Activated T-cell treated with anti-CD3 and anti-CD28 coated beads, Interleukin-2, amount 50 U/mL, for 72 hours (primary cell): ENCODE measurements at places on chromosomes 12 and 14.
A peak's percentile ranks its signal among the peaks of the same experiment; 100 is the strongest.

- H3K27me3 ChIP-seq, result no peaks in the 10 kb centered on the region
- DNase-seq, result no peak
- no peaks in the 10 kb centered on the region for H3K4me1 ChIP-seq
- no peak overlapping the region for H3K4me3 ChIP-seq
- peaks cover 3% of the 10 kb centered on the region for H3K36me3 ChIP-seq
Measured at GRCh38 chr14:43418324-43418723, 1088.8 kb downstream of the FSCB start.

DNA sequence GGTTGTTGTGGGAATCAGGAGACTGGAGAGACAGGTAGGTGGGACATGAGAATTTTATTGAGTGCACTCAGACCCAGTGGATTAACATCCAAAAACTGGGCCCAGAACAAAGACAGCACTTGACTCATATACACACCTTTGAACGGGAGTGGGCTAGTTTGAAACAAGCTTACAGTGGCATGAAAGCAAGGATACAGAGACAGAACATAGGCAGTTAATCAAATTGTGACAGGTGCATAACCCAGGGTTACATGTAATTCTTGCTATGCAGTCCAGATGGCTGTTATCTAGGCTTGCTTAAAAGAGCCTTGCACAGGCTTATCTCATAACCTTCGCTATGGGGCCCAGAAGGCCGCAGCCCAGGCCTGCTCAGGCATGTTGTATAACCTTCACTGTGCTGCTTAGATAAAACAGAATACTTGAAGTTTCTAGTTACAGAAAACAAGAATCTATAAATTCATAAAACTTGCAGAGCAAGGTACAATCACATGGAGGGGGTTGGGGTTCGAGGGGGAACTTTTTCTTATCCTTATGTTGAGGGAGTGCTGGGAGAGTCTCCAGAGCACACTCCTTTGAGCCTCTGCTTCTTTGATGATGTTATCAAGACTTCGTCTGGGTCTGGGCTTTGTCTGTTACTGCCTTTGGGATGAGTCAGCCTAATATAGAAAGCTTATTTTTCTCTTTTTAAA, 81.7 kb downstream of the TNFAIP2 start:
- H3K4me1 ChIP-seq, result no peaks in the 10 kb centered on the region
- H3K4me3 ChIP-seq, result no peak overlapping the region
- no peak for DNase-seq

GRCh38 chr14:102940729-102941362, 18.4 kb downstream of the AMN start:
- H3K27me3 ChIP-seq, result no peaks in the 10 kb centered on the region
- no peak overlapping the region for H3K27ac ChIP-seq
- DNase-seq, result no peak
- H3K4me3 ChIP-seq, result no peak overlapping the region
- no peaks in the 10 kb centered on the region for H3K4me1 ChIP-seq
- H3K36me3 ChIP-seq, result no peaks in the 10 kb centered on the region

DNA sequence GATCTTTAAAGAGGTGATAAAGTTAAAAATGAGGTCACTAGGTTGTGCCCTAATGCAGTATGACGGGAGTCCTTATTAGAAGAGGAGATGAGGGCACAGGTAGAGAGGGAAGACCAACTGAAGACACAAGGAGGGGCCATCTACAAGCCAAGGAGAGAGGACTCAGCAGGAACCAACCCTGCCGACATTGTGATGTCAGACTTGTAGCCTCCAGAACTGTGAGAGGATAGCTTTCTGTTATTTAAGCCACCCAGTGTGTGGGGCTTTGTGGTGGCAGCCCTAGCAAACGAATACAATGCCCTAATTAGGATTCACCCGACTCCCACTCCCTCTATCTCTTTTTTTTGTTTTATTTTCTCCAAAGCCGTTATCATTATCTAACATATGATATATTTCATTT, 7.9 kb upstream of the IL26 start:
- H3K27me3 ChIP-seq, result peaks cover 12% of the 10 kb centered on the region
- H3K4me3 ChIP-seq, result no peak overlapping the region
- peaks cover 2% of the 10 kb centered on the region for H3K36me3 ChIP-seq
- H3K4me1 ChIP-seq, result peaks cover 45% of the 10 kb centered on the region
- no peak for DNase-seq
- no peak overlapping the region for H3K27ac ChIP-seq

DNA sequence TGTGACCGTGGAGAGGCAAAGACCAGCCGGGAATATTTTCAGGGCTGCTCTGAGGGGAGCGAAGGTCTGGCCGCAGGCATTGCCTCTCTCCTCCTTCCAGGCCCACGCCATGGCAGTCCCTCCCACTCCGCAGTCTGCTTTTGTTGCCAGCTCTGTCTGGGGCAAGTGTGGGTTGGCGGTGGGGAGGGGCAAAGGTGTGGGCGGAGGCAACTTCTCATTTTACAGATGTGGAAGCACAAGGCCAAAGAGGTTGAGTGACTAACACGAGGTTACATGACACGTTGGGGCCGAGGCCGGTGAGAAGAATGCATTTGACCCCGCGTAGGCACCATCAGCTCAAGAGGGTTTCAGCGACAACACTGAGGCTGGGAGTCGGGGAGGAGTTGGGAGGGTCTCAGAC, 6.1 kb upstream of the FAIM2 start:
- no peaks in the 10 kb centered on the region for H3K4me1 ChIP-seq
- peaks cover 19% of the 10 kb centered on the region for H3K27me3 ChIP-seq
- peak; percentile 10 for DNase-seq
- no peak overlapping the region for H3K4me3 ChIP-seq
- no peak overlapping the region for H3K27ac ChIP-seq
- no peaks in the 10 kb centered on the region for H3K36me3 ChIP-seq

DNA sequence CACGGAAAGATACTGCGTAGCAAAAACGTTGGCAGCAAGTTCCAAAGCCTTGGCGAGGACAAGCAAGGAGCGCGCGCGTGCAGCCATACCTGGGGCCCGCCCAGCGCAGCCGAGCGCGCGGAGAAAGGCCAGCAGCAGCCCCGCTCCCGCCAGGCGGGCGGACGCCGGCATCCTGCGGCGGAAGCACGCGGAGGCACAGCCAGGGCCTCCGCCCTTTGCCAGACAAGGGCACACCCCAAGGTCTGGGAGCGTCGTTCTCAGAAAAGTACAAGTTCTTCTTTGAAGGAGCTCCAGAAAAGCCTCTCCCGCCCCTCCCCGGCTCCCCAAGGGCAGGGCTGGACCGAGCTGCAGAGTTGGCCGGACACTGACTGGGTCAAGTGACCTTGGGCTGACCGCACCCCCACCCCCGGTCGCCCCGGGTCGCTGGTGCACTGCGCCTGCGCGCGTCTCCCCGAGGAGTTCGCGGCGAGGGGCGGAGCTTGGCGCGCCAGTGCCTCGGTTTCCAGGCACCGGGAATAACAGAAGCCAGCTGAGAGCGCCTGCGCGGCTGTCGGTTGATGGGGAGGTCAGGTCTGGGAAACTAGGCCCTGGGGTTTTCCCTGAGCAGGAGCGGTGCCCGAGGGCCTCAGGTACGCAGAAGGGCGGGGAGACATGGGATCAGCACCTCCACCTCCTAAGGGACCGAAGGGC, at the start of gene ZC2HC1C:
Gene ZC2HC1C, plus strand, starts transcription at position 521 of the 690 bp plus-strand sequence. CDS start 933 bp downstream, outside the sequence.
- no peaks in the 10 kb centered on the region for H3K36me3 ChIP-seq
- H3K27ac ChIP-seq, result no peak within 1 kb of the TSS
- peak; percentile 78 for DNase-seq
- no peaks in the 10 kb centered on the region for H3K27me3 ChIP-seq
- peaks cover 2% of the 10 kb centered on the region for H3K4me1 ChIP-seq

DNA sequence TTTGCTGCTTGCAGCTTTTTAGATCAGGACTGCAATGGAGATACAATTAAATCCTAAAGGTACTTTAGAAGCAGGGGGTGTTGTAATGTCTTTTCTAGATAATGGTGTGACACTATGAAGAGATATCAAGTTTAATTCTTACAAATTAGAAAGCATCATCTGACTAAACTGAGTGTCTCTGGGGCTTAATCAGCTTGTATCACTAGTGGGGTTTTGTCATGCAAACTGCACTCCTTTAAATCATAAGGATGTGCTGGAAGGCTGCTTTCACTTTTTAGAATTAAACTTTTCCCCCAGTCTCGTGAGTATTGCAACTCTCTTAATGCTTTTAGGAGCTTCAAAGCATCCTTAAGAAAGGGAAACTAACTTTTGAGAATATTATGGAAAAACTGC, 218.6 kb downstream of the ESR2 start:
- H3K4me1 ChIP-seq, result peaks cover 8% of the 10 kb centered on the region
- H3K36me3 ChIP-seq, result no peaks in the 10 kb centered on the region
- no peak for DNase-seq
- peak overlapping the region; percentile 69 for H3K27ac ChIP-seq
- H3K4me3 ChIP-seq, result no peak overlapping the region

- peaks cover 100% of the 10 kb centered on the region for H3K4me1 ChIP-seq
- no peaks in the 10 kb centered on the region for H3K27me3 ChIP-seq
Measured at GRCh38 chr12:96208801-96209549, 14.8 kb downstream of the ELK3 start.

- no peak overlapping the region for H3K4me3 ChIP-seq
- H3K36me3 ChIP-seq, result no peaks in the 10 kb centered on the region
Measured at GRCh38 chr12:20314328-20314727, 54.0 kb upstream of the PDE3A start.

- no peak overlapping the region for H3K27ac ChIP-seq
- no peak for DNase-seq
- no peaks in the 10 kb centered on the region for H3K36me3 ChIP-seq
- H3K4me1 ChIP-seq, result no peaks in the 10 kb centered on the region
- H3K27me3 ChIP-seq, result no peaks in the 10 kb centered on the region
Measured at GRCh38 chr12:73383584-73384222, 1111.5 kb downstream of the TRHDE start.

GRCh38 chr12:104684884-104685283, 228.1 kb downstream of the CHST11 start:
- H3K27me3 ChIP-seq, result no peaks in the 10 kb centered on the region
- DNase-seq, result no peak
- H3K4me3 ChIP-seq, result no peak overlapping the region

GRCh38 chr12:30740274-30740673, 14.5 kb downstream of the CAPRIN2 start:
- peaks cover 4% of the 10 kb centered on the region for H3K36me3 ChIP-seq
- no peak for DNase-seq
- no peaks in the 10 kb centered on the region for H3K4me1 ChIP-seq
- no peak overlapping the region for H3K4me3 ChIP-seq
- H3K27me3 ChIP-seq, result no peaks in the 10 kb centered on the region

- H3K27me3 ChIP-seq, result no peaks in the 10 kb centered on the region
- no peak for DNase-seq
- peak overlapping the region; percentile 64 for H3K4me3 ChIP-seq
- peaks cover 7% of the 10 kb centered on the region for H3K4me1 ChIP-seq
- no peak overlapping the region for H3K27ac ChIP-seq
- H3K36me3 ChIP-seq, result peaks cover 5% of the 10 kb centered on the region
Measured at GRCh38 chr14:34980337-34980900, 2.4 kb upstream of the SRP54 start.

- peak; percentile 91 for DNase-seq
- H3K4me1 ChIP-seq, result peaks cover 77% of the 10 kb centered on the region
- H3K27ac ChIP-seq, result no peak overlapping the region
Measured at GRCh38 chr12:111444925-111445725, 39.4 kb downstream of the SH2B3 start.

DNA sequence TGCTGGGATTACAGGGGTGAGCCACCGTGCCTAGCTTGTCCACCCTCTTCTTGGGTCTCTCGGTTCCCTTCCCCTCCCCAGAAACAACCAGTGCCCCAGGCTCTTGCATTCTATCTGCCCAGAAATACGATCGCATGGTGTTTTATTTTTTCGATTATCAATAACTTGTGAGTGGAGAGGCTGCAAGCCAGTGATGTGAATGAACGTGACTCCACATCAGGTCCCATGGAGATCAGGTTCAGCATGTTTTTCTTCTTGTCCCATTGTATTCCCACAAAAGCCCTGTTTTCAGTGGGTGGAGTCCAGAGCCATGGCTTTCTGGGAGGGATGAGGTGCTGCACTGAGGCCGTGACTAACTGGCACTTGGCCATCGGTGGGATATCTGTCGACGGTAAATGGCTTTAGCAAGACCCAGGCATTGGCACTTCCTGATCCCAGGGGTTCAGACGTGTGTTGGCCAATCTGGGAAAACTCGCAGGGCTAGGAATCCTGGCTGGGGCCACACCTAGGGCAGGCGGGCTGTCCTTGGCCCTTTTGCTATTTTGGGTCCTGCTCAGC, 12.7 kb upstream of the HNF1A start:
- H3K27ac ChIP-seq, result no peak overlapping the region
- H3K27me3 ChIP-seq, result no peaks in the 10 kb centered on the region
- H3K36me3 ChIP-seq, result no peaks in the 10 kb centered on the region
- no peak overlapping the region for H3K4me3 ChIP-seq
- DNase-seq, result no peak
- peaks cover 32% of the 10 kb centered on the region for H3K4me1 ChIP-seq

GRCh38 chr12:105454688-105455087, 124.2 kb downstream of the C12orf75 start:
- no peaks in the 10 kb centered on the region for H3K36me3 ChIP-seq
- peaks cover 14% of the 10 kb centered on the region for H3K27me3 ChIP-seq
- no peaks in the 10 kb centered on the region for H3K4me1 ChIP-seq
- H3K27ac ChIP-seq, result no peak overlapping the region

- peaks cover 23% of the 10 kb centered on the region for H3K4me1 ChIP-seq
- H3K27ac ChIP-seq, result no peak overlapping the region
- H3K36me3 ChIP-seq, result peaks cover 4% of the 10 kb centered on the region
- H3K27me3 ChIP-seq, result peaks cover 37% of the 10 kb centered on the region
- DNase-seq, result peak; percentile 76
Measured at GRCh38 chr12:48996794-48997718, 2.1 kb downstream of the DDN start.

DNA sequence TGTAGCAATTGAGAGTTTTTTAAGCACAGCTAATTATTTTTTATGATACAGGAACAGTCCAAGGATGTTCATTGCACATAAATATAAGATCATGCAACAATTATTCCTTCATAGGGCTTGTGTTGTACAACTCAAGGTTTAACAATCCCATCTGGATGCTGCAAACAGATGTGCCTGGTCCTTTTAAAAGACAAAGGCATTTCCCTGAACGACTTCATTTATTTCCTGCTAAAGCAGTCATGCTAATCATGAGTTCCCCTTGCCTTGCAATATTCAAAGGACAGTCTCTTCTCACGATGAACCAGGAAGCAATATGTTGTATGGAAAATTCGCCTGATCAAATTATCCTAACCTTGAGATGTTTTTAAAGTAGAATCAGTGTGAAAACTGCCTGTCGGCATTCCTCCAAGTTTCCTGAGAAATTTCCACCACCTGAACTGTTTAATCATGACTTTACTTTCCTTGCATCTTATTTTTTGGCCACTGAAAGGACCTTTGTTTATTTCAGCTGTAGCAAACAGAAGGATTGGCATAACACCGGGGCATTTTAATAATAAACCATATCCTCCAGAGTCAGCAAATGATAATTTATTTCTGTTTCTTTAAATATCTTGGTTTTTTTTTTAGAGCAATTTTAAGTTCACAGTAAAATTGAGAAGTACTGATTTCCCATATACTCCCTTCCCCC, 33.9 kb upstream of the TSPAN8 start:
- H3K36me3 ChIP-seq, result no peaks in the 10 kb centered on the region
- H3K27ac ChIP-seq, result no peak overlapping the region
- no peaks in the 10 kb centered on the region for H3K27me3 ChIP-seq
- no peak overlapping the region for H3K4me3 ChIP-seq
- H3K4me1 ChIP-seq, result peaks cover 4% of the 10 kb centered on the region

- H3K4me3 ChIP-seq, result no peak overlapping the region
- H3K36me3 ChIP-seq, result no peaks in the 10 kb centered on the region
- H3K27ac ChIP-seq, result no peak overlapping the region
Measured at GRCh38 chr14:76975051-76975450, 53.5 kb downstream of the IRF2BPL start.
